ENCODE measurements at places on chromosomes 2 and 18.

DNA sequence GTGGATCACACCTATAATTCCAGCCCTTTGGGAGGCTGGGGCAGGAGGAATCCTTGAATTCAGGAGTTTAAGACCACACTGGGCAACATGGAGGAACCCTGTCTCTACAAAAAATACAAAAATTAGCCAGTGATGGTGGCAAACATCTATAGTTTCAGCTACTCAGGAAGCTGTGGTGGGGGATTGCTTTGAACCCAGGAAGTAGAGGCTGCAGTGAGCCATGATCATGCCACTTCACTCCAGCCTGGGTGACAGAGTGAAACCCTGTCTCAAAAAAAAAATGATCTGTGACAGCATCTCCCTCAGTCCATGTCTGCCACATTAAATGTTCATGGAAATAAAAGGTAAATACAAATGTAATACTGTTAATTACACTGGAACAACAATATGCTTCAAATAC is 121.4 kb upstream of the COL5A2 start:
- DNase-seq, result no peak

- no peak for DNase-seq
Observed at GRCh38 chr18:78207942-78208341, 771.7 kb upstream of the SALL3 start.

DNA sequence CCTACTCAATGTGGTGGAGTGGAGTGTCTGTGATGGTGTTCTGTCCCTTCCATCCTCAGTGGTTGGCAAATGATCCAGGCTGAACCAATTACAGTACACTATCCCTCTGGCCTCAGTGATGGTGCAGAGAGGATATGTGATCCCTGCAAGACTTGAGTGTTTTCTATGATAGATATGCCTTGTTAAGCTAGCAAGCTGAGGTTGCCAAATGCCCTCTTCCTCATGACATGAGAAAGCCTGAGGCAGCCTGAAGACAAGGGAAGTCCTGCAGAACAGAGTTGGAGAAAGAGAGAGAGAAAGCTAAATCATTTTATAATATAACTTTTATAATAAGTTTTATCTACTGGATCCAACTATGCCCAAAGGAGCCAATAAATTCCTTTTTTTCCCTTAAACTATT is 41.6 kb upstream of the GORASP2 start:
- no peak for DNase-seq

DNA sequence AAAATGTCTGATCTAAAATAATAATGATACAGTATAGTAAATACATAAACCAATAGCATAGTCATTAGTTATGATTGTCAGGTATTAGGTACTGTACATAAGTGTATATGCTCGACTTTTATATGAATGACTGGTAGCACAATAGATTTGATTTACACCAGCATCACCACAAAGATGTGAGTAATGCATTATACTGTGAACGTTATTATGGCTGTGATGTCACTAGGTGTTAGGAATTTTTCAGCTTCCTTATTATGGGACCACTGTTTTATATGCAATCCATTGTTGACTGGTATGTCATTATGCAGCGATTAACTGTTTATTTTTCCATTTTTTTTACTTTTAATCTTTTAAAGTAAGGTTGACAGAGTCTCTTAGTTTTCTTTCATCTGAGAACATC is 23.7 kb downstream of the ATP9B start:
- no peak for DNase-seq

DNA sequence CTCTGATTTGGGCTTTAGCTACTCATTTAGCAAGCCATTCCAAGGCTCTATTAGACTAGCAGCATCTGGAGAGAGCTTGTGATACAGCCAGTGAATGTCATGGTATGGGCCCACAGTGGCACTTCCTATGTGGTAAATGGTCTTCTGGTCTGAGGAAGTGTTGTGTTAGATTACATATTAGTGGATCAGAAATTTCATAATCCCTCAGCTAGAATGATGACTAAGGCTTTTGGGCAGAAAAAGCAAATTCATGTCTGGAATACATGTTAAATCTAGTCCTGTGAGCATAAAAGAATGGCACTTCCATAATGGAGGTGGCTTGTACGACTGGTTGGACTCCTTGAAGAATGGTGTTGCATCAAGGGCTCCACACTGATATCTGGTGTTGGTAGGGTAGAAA is 436.8 kb upstream of the CWC22 start:
- no peak for DNase-seq

GRCh38 chr2:210946395-210946794 is 390.0 kb downstream of the CPS1 start:
- DNase-seq, result no peak

DNA sequence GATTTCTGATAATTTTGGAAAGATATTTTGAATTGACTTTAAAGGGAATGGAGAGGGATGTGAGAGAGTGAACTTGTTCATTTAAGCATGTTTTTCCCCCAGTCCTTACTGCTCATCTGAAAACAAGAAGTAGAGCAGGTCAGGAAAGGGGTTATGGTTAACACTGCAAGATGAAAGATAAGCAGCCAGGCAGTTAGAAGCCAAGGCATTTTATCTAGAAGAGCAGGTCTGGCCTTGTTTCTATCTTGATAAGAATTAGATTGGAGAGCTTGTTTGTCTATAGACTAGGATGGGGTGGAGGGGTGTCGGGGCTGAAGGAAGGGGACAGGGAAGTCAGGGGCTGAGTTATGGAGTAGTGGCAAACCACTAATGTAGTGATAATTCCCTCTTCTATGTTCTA is 171.6 kb downstream of the IKZF2 start:
- no peak for DNase-seq

DNA sequence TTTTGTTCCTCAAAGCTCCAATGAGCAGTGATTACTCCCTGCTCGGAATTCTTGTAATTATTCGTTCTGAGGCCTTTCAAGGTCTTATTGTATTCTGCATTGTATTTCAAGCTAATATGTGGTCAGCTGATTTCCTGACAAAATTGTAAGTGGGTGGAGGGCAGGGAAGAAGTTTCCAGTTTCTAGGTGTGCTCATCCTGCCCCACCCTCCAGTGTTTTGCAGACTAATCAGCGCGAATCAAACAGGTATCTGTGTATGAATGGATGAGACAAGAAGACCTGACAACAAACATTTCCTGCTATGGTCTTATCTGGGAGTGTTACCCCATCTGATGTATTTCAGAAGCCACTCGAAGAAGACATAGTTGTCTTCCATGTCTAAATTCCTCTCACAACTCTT is 35.3 kb downstream of the MYCN start:
- DNase-seq, result no peak

GRCh38 chr2:71922499-71923142 is 225.0 kb downstream of the CYP26B1 start:
- DNase-seq, result no peak

DNA sequence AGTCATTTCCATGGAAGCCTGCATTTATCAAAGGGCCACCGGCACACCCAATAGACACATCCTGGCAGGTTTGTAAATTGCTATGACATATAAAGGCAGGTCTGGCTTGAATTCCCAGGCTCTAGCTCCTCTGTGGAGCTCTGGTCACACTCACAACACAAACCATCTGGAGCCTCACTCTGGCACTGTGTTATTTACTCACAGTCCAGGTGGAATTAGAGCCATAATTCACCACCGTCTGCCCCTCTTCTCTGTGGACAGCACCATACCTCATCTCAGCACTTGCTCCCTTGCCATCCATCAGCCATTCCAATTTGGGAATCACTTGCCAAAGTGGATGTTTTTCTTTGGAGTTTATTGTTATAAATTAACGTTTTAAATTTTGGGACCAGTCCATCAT is 84.3 kb upstream of the OSR1 start:
- DNase-seq, result no peak

DNA sequence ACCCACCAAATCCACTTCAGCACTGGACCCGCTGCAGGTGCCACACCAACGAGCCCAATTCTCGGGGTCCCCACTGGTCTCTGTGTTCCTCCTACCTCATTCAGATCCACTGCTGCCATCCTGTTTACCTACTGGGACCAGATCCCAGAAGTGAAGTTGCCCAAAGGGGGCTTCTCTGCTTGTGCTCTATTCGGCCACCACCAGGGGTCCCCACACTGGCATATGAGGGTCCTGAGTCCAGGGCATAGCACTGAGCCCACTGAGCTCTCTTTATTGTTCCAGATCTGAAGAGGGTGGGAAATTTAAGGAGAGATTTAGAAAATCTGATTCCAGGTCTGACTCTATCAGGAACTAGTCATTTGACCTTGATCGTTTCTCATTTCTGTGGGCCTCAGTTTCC is 2.4 kb downstream of the GPR45 start:
- no peak for DNase-seq

- DNase-seq, result no peak
Observed at GRCh38 chr2:227479865-227480475, 8.0 kb downstream of the AGFG1 start.

DNA sequence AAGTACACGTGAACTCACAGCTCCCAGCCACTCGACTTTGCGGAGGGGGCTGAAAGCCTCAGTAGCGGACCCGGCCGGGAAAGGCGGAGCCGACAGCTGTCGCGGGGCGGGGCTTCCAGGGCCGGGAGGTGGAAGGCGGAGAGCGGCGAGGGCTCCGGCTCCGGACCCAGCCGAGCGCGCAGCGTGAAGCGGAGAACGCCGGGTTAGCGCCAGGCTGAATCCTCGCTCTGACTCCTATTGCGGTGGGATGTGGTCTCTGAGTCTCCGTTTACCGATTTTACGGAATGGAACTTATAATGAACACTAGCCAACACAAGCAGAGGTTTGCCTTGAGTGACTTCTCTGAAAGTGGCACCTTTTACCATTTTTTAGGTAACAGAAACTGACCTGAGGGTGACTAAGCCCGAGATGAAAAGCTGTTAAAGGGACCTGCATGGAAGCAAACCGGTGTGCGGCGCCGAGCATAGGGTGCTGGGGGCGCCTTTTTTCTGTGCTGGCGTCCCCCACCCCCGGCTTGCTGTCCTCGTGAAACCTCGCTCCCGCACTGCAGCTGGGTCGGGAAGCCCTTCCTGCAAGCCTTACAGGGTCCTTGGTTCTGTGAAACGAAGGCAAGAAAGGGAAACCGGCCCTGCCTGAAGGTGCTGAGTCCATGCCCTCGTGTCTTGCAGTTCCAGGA is 72.9 kb downstream of the EN1 start:
- peak; percentile 2 for DNase-seq

DNA sequence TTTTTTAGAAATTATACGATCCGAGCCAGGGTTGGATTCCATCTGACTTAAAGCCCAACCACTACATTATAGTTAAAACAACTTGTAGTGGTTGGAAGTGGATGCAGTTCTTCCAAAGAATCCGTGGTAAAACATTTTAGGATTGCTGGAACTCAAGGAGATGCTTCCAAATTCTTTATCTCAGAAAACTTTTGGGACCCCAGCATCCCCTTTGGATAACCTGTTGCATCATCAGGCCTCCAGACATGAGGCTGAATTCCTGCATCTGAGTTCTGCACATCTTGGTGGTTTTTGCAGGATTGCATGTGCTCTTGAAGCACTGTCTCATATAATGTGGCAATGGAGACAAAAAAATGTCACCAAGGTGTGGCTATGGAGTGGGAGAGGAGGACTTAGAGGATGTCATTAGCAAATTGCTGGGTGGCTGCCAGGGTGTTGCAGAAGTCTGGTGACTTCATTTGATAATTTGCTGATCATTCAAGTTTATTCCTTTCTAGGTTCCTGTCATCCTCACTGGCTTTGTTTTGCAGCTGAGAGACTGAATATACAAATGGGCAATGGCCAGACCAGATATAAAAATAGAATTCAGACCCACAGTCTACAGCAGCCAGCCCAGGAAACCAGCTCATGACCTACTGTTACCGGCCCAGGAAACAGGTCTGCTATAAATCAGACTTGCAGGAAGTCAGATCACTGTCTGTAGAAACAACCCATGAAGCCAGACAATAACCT is 207.7 kb downstream of the BCL2 start:
- DNase-seq, result no peak

DNA sequence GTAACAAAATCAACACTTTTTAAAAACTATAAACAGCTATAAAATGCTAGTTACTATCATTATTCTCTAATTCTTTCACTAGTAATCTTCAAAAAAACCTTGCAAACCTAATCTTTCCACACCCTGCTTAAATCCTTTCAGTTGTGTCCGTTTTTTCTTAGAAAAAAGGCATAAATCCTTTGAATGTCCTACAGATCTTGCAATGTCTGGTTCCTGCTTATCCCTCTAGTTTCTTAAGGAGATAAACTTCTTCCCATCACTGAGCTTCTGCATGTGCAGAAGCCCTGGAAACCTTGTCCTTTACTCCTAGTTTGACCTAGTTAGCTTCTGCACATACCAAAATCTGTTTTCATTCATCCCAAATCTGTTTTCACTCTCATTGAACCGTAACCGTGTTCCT is 1.3 kb upstream of the PNO1 start:
- DNase-seq, result no peak

DNA sequence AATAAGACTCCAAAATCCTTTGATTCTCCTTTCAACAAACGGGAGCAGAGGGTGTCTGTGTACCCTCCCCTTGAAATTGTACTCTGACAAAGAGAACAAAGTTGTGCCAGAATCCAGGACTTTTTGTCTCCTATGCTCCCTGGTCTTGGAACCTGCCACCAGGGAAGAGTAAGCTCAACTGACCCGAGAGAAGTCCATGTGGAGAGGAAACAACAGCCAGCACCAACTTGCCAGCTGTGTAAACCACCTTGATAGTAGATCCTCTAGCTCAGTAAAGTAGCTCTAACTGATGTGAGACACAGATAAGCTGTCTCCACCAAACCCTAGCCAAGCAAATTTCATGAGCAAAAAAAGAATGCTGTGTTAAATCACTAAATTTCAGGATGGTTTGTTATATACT is 46.9 kb downstream of the LNPK start:
- DNase-seq, result no peak

DNA sequence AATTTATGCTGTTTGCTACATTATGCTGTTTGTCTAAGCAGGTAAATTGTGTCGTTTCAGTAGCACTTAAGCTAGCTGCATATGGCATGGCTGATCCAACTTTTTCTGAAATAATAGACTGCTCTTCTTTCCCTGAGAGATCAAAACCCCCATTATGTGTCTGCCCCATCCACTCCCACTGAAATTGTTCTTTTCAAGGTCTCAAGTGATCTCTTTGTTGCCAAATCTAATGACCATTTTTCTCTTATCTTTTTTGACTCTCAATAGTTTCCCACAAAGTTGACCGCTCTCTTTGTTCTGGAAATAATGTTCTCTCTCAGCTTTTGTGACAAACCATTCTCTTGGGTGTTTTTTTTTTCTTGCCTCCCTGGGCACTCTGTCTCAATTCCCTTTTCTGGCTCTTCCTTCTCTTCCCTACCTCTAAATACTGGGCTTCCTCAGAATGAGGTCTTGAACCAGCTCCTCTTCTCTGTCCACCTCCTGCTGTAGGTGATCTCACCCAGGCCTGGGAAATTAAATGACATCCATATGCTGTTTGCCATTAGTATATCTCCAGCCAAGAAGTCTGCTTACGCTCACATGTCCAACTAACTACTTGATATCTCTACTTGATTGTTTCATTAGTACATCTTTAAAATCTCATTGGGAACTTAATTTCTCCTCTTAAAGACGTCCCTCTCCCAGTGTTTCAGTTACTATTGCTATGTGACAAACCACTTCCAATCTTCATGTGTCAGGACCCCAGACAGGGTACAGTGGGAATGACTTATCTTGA is 107.3 kb upstream of the TLK1 start:
- no peak for DNase-seq

- no peak for DNase-seq
Observed at GRCh38 chr2:101820519-101820918, 123.0 kb downstream of the MAP4K4 start.

- no peak for DNase-seq
Observed at GRCh38 chr2:130799295-130799694, 37.4 kb upstream of the ARHGEF4 start.
